SW 1271 (cell line): ENCODE measurements at places on chromosomes 5 and 9.

DNA sequence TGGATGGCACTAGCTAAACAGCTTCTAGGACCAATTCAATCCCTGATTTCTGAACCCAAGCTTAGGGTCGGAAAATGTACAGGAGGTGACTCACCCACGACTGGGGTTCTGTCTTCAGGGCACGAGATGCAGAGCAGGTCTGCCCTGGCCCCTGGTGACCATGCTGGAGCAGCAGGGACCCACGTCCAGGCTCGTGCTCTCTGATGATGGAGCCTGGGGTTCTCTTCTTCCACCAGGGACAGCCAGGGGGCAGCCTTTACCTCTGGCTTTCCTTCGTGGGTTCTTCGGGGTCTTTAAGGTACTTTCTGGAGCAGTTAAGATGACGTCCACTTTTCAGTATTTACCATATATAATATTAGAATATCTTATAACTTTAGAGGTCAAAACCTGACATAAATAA lies 2.1 kb downstream of the CFAP77 start:
- DNase-seq, result no peak

- DNase-seq, result no peak
These were observed 41.7 kb downstream of the EBF1 start for GRCh38 chr5:159057996-159058395.

GRCh38 chr5:160516696-160517530 lies 95.3 kb downstream of the PTTG1 start:
- DNase-seq, result no peak

- no peak for DNase-seq
These were observed 30.4 kb downstream of the PTTG1 start for GRCh38 chr5:160452036-160452435.

- DNase-seq, result no peak
These were observed 9.6 kb upstream of the ATP6V0E1 start for GRCh38 chr5:172973931-172974330.

DNA sequence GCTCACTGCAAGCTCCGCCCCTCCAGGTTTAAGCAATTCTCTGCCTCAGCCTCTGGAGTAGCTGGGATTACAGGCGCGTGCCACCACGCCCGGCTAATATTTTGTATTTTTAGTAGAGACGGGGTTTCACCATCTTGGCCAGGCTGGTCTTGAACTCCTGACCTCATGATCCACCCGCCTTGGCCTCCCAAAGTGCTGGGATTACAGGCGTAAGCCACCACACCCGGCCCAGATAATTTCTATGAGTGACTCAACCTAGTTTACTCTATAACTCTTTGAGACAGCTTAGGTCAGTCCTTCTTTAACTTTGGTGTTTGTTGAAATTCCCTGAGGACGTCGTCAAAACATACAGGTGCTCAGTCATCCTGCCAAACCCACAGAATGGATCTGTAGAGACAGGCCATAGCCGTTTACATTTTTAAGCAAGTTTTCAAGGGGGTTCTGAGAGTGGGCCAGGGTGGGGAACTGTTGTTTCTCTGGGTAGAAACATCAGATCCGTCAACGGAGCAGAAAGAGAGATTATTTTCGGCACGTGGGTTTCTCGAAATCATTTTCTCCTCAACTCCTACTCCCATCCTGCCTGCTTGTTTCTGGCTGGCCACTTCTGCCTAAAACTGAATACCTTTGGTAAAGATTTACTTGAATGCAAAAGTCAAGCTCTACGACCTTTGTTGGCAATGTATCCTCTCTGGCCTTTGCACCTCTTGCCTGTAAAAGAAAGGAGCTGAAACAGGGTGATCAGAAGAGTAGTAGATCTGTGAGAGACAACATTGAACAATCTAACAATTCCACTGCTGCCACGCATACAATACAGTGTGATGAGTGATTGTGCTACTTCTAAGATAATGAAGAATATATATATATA lies 6.0 kb upstream of the BOD1 start:
- DNase-seq, result no peak
